ENCODE measurements at places on chromosomes 13 and 19. TPM values are rescaled to one million over a fixed set of nuclear protein-coding genes. Genes with fewer than 3 reads are reported as not detected.

- no peak for DNase-seq
Measured at GRCh38 chr13:19184176-19184575, 2.6 kb upstream of the TUBA3C start.

DNA sequence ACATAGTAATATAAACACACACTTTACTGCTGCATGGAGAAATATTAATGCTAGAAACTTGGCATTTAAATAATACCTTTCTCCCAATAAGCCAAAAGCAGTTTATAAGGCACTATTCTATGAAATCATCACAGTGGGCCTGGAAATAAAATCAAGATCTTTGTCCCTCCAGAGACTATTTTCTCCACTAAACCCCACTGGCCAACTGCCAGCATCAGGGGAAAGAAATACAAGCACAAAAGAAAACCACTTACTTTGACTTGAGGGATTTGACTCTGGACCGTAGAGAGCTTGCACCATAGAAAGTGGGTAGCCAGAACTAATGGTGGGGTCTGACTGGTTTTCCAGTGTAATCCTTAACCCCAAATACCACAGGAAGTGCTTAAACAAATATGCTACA lies 71.9 kb downstream of the DCLK1 start:
- DNase-seq, result no peak

DNA sequence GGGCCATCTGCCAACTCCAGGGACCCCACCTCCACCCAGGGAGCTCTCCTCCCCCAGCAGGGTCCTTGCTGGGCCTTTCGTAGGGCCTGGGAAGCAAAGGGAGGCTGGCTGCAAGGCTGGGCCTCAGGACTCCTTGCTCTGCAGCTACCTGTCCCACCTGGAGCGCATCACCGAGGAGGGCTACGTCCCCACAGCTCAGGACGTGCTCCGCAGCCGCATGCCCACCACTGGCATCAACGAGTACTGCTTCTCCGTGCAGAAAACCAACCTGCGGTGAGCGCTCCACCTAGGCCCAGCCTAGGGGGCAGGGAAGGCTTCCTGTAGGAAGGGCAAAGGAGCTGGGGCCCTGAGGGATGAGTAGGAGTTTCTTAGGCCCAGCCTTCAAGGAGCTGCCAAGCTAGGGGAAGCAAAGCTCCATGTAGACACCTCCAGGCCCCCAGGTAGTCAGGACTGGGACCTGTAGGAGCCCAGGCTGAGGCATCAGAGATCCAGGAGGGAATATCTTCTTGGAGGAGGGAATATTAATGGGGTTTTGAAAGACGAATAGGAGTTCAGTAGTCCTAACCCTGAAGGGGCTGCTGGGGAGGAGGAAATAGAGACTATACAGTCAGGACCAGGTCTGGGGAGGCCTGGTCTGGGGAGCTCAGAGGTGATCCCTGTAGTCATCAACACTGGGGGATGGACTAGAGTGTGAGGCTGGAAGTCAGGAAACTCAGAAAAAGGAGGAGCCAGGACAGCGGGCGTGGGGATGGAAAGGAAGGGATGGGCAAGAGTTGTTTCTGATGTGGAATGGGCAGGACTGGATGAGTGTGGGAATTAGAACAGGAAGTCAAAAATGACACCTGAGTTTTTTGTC lies 16.0 kb downstream of the GNA15 start:
- no peak for DNase-seq

GRCh38 chr13:48038761-48039160 lies 1.2 kb downstream of the NUDT15 start:
- DNase-seq, result peak; percentile 1

Gene ICAM3
- total RNA-seq, result 1.4 TPM

DNA sequence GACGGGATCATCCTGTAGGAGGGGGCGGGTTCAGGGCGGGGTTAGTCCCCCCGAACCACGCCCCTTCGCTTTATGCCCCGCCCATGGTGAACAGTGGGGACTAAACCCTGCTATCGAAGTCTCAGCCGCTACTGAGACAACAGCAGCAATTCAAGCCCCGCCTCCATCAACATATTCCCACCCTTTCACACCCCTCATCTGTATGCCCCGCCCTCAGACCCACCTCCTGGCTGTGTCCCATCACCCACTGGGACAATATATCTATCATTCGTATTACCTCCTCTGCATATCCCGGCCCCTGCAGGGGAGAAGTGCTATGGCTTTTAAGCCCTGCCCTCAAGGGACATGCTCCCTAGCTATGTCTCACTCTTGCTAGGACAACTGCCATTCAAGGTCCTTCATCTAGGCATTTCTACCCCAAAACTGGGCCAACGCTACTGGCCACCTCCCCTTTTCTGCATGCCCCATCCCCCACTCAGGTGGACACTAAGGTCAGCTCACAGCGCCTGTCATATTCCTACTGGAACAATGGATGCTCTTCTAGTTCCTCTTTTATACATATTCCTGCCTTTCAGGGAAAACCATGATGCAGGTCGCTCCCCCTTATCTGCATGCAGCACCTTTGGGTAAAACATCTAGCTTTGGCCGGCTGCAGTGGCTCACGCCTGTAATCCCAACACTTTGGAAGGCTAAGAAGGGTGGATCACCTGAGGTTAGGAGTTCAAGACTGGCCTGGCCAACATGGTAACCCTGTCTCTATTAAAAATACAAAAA lies 11.9 kb downstream of the LRFN1 start:
- no peak for DNase-seq

DNA sequence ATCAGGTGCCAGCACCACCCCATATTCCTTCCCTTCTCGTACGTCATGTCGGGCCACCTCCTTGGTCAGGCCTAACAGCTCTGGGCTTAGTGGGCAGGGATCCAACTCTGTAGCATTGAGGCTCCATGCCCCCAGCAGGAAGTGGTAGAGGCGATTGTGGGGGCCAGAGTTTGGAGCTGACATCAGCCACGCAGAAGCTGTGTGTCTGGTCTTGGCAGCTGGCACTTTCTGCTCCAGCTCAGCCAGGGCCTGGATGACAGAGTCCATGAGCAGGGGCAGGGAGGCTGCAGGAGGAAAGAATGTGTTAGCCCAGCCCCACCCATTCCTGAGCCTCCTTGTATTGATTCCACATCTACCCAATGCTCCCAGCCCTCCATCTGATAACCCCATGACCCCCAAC lies 3.0 kb downstream of the PGLYRP2 start:
- no peak for DNase-seq

GRCh38 chr19:58035863-58036262 lies 2.0 kb downstream of the ZSCAN1 start:
- no peak for DNase-seq

DNA sequence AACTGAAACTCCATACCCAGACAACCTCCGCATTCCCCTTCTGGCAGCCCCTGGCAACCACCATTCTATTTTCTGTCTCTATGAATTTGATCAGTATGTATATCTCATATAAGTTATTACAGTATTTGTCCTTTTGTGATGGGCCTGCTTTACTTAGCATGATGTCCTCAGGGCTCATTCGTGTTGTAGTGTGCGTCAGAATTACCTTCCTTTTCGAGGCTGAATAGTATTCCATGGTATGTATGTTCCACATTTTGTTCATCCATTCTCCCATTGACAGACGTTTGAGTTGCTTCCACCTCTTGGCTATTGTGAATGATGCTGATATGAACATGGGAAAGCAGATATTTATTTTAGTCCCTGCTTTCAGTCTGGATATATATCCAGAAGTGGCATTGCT lies 5.0 kb downstream of the PLEKHF1 start:
- DNase-seq, result no peak

DNA sequence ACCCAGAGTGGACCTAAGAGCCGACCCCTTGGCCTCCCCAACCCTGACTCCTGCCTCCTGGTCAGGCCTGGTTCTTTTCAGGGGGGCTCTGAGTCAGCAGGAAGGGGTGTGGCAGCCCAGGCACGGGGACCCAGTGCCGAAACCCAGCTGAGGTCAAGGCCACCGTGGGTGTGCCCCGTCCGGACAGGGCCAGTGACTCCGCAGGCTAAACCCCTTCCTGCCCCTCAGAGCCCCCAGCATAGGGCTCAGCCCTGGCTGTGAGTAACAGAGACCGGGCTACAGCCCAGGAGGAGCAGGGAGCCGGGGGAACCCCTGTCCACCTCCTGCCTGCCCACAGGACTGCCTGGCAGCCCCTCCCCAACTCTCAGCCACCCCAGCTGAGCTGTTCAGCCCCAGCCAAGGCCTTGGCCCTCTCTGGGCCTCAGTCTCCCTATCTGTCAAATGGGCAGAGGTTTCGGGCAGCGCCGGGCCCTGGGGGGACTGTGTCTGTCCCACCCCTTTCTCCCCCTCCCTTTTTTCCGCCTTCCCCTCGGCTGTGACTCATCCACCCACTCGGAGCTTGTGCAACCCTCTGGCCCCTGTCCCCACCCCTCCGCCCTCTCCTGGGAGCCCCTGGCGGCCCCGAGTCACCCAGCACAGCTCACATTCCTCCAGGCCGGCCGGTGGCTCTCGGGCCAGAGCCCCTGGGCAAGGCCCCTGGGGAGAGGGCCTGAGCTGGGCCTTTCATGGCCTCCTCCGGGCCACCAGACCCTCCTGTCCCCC lies 8.6 kb downstream of the ZBTB7A start:
- DNase-seq, result peak; percentile 93

DNA sequence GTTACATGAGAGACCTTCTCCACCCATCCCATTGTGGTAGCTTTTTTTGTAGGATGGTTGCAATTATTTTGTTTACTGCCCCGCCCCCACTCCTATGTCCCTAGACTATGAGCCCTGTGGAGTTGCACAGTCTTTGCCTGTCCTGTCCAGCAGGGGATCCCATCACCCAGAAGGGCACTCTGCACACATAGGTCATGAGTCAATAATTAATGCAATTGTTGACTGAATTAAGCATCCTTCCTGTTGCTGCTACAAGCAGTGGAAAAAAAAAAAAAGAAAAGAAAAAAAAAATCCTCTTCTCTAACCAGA lies 14.2 kb downstream of the C19orf81 start:
- no peak for DNase-seq

DNA sequence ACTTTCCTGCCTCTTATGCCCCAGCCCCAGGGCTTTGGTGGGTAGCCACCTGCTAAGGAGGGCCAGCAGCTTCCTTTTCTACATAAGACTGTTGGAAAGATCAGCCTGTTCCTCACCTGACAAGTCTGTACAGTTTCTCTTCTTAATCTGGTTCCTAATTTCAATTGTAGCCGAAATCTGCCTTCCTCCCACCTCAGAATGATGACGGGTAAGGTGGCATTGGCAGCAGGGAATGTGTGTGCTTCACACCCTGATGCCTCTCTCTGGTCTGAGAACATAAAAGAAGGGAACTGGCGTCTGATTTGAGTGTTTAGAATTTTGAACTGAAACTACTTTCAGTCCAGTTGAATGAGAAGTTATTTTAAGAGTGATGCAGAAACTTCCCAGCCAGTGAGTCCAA lies 16.0 kb downstream of the MAU2 start:
- no peak for DNase-seq

GRCh38 chr13:48009284-48009683 lies 8.2 kb upstream of the SUCLA2 start:
- DNase-seq, result peak; percentile 28

- no peak for DNase-seq
Measured at GRCh38 chr19:44164327-44164672, 600 bp upstream of the ZNF226 start.

Data from Daoy (cell line).